ENCODE measurements at places on chromosomes 6 and 20.

- no peak for DNase-seq
Observed at GRCh38 chr6:3777730-3778461, 26.4 kb upstream of the PXDC1 start.

DNA sequence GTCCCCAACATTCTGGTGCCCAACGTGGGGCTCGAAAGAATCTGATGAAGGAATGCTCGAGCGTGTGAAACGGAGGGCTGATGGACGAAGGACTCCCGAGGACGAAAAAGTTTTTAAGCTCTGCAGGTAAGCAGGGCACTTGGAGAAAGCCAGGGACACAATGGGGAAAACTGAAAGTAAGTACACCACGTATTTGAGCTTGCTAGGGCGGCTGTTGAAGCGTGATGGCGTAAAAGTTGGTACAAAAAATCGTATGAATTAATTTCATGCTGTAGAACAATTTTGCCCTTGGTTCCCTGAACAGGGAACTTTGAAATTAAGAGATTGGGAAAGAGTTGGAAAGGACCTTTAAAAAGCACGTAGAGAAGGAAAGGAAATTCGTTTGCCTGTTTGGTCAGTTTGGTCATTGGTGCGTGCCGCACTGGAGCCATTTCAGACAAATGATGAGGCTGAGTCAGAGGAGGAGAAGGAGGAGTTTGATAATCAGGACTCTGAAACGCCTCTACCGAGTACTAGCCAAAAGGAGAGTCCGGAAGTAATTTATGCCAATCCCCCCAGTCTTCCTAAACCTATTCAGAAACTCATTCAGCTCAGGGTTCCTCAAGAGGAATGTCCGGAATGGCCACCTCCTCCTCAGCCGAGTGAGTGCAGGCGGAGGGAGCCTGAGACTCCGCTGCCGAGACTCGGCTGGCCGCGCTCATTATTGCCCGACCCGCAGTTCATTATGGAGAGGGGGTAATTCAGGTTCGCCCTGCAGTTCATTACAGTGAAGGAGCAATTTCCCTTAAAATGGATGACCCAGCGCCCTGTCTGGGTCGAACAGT, 59.2 kb upstream of the PRSS16 start:
- peak; percentile 30 for DNase-seq

GRCh38 chr6:152858141-152858540, 107.5 kb downstream of the VIP start:
- no peak for DNase-seq

DNA sequence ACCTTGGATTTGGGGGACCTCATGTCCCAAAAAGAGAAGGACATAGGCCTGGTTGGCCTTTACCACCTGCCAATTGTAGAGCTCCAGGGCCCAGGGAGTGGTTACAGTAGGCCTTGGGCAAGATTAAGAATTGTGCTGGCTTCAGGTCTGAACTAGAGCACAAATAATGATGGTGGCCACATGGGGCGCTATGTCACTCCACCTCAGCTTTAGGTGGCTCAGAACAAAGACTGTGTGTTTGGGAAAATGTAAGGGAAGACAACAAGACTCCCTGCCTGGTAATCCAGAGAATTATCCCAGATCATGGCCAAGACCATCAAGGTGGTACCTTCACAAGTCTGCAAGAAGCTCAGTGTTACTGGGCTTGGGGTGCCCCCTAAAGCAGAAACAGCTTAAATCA, 224.9 kb upstream of the OPRM1 start:
- no peak for DNase-seq

GRCh38 chr20:51190783-51191180, 167.9 kb upstream of the KCNG1 start:
- DNase-seq = no peak

GRCh38 chr20:8254911-8255582, 123.0 kb downstream of the PLCB1 start:
- no peak for DNase-seq

DNA sequence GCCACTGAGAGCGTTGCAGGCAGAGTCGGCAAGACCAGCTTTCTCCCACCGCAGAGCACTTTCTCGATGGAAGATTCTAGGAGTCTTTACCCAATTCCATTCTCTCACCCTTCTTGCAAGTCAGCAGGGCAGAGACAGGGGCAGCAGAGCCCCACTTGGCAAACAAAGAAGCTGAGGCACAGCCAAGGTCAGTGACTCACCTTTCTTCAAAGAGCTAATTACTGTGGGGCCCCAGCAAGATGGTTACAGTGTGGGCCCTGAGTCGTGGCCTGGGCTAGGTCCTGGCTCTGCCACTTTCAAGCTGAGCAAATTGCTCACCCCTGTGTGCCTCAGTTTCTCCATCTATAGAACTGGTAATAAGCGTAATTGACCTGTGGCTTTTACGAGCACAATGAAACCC, 277.0 kb downstream of the PREX1 start:
- no peak for DNase-seq

DNA sequence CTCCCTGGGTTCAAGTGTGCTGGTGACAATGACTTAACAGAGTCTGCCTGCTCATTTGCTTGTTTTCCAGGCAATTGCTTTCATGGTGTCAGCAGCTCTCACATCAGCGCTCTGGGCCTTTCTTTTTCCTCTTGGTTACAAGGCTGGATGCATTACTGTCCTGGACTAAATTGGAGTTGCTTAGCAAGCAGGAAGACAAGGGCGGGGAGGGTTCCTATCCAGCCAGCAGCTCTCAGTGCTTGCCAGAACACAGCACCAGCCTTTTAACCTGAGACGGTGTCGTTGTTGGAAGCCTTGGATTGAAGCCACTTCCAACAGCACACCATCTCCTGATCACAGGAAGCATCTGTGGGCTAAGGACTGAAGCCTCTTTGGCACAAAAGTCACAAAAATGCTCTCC, 606.9 kb downstream of the CDH26 start:
- no peak for DNase-seq

GRCh38 chr20:19122395-19122794, 90.0 kb upstream of the SLC24A3 start:
- DNase-seq = no peak

GRCh38 chr6:96007663-96008062, 8.1 kb upstream of the FUT9 start:
- DNase-seq = no peak

DNA sequence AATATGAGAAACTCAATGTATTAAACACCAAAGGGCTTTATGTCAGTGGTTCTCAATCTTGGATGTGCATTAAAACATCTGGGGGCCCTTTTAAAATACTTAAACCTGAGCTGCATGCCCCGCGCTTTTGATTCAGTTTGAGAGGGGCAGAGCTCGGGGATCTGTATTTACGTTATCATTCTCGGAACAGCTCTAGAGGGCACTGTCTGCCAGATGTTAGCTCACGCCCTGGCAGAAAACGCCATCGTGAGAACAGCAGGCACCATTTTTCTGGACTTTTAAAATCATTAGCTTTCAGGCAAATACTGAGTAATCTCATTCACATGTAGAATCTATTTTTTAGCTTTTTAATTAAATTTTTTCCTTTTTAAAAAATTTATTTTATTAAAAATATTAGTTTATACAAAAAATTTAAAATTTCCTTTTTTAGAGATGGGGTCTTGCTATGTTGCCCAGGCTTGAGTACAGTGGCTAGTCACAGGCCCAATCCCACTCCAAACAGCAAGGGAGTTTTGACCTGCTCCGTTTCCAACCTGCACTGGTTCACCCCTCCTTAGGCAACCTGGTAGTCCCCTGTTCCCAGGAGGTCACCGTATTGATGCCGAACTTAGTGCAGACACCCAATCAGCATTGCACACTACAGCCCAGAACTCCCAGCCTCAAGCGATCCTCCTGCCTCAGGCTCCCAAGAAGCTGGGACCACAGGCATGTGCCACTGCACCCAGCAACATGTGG, 30.0 kb upstream of the ZNF133 start:
- DNase-seq = no peak

GRCh38 chr20:39150501-39150900, 188.4 kb downstream of the DHX35 start:
- no peak for DNase-seq

- no peak for DNase-seq
Observed at GRCh38 chr6:55827818-55828522, 47.4 kb downstream of the BMP5 start.

GRCh38 chr20:18585134-18585533, 2.7 kb upstream of the DTD1 start:
- no peak for DNase-seq

GRCh38 chr20:60331688-60332300, 373.6 kb downstream of the CDH26 start:
- DNase-seq = no peak

GRCh38 chr20:17681726-17682102, 328 bp downstream of the RRBP1 start:
- DNase-seq = no peak

DNA sequence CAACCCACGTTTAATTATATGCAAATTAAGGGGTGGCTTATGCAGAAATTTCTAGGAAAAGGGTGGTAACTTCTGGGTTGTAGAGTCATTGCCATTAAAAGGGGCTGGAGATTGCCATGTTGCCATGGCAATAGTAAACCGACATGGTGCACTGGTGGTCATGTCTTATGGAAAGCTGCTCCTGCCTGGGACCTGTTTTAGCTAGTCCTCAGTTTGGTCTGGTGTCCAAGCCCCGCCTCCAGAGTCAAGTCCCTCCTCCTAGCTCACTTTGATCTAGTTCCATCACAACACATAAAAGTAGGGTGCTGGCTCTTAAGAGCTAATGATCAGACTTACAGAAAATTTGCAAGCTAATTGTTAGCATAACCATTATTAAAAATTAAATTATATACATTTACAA, 5.3 kb downstream of the SLC22A2 start:
- no peak for DNase-seq

- no peak for DNase-seq
Observed at GRCh38 chr20:33814238-33814712, 3.1 kb downstream of the CHMP4B start.

- no peak for DNase-seq
Observed at GRCh38 chr6:75493400-75494064, at the start of gene FILIP1. FILIP1 (minus strand) TSS chr6:75493800; CDS start chr6:75414972, 78,828 bp downstream.

DNA sequence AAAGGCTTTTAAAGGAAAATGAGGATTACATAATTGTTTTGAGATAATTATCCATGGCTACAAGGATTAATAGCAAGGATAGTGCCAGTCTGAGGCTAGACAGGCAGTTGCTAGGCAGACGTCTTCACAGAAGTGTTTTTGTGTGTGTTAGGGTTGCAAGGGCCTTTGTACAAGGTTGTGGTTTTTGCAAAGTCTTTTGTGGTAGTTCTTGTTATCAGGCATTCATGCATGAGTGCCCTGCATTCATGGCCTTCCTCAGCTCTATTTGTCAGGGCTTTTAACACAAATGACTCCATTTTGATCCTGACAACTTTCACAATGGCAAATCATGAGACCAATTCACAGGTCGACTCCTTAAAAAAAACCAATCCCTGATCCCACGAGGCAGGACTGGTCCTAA, 68.1 kb upstream of the TXNDC5 start:
- DNase-seq = no peak

DNA sequence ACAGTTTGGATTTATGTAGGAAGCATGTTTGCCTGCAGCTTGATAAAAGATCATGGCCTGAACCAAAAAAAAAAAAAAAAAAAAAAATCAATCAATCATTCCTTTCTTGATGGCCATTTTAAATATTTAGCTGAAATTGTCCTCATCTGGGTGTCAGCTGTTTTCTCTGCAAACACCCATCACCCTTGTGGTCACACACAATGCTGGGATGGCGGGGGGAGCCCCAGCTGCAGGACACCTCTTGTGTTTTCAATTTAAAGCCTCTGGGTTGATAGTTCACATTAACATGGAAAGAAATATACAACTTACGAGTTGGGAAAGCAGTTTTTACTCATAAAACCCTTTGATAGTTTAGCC, 160.4 kb downstream of the ZFP64 start:
- DNase-seq = no peak

GRCh38 chr6:45590226-45590625, 212.5 kb upstream of the SUPT3H start:
- DNase-seq = no peak

- DNase-seq = no peak
Observed at GRCh38 chr6:108937170-108937569, 88.9 kb downstream of the ARMC2 start.

GRCh38 chr6:54695815-54696214, 150.8 kb upstream of the FAM83B start:
- no peak for DNase-seq

- DNase-seq = no peak
Observed at GRCh38 chr20:57262784-57263609, 3.4 kb downstream of the BMP7 start.

DNA sequence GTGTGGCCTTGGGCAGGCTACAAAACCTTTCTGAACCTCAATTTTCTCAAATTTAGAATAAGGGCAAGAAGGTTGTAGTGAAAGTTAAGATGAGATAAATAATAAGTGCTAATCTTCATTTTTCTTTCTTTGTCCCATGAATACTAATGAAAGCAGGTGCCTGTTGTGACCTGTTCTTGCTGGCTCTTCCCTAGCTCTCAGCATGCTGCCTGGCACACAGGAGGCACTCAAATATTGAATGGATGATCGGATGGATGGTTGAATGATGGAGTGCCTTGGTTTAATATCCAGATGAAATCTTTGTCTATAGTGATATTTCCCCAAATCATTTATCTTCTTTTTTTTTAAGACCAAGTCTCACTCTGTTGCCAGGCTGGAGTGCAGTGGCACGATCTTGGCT, 15.0 kb downstream of the PBOV1 start:
- DNase-seq = no peak

DNA sequence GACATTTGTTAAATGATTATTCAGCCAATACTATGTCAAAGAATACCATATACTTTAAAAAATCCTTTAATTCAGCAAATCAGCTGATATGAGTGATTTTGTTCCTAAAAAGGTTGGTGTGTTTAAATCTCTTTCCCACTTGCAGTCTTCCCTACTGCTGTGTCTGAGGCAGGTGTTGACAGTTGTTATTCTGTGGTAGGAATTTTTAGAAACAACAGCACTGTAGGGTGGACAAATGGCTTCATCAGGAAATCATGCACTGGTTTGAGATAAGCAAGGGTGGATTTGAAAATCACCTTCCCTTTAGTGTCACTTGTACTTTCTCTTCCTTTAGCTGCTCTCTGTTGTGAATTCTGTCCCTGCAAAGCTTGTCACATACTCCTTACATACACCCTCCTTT, 213.7 kb upstream of the SGK1 start:
- no peak for DNase-seq

DNA sequence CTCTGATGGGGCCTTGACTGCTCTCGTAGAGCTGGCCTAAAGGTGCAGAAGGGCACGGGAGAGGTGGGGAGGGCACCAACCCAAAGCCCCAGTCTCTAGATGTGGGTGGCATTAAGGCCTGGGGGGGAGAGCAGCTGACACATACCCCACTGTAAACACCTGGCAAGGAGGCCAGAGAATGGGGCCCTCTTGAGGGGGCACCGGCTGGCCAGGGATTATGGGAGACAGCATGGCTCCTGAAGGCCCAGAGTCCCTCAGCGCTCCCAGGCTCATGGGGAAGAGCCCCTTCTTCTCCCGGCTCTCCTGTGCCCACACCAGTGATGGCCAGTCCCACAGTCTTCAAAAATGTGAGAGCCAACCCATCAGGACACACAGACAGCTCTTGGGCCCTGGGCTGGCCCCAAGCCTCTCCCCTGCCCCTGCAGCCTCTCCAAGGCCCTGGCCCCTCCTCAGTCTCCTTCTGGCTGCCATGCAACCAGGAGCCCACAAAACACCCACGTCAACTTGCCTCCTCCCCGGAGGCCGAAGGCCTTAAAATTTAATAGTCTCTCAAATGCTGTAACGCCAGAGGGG, 58.2 kb upstream of the FOXP4 start:
- no peak for DNase-seq

GRCh38 chr6:165701564-165702354, 38.7 kb upstream of the PDE10A start:
- DNase-seq = no peak
